ENCODE measurements at places on chromosomes 2 and 18.
A peak's percentile ranks its signal among the peaks of the same experiment; 100 is the strongest.

- no peak for DNase-seq
Measured at GRCh38 chr18:70308555-70309294, 19.9 kb downstream of the SOCS6 start.

DNA sequence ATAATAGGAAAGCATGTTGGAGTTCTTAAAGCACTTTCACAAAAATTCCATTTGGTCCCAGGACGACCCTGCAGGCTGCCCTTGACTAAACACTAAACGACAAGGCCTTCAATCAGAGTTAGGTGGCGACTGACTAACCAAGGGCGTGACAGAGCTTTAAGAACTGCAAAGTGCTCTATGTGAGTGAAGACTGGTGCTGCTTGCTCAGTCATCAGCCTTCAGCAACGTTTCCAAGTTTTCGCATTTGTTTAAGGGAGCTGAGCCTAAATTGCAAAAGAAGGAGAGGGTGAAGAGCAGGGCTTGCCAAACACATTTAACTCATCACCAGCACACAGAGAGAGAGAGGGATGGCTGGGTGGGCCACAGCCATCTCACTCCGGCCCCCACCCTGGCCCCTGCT is 204.7 kb upstream of the PID1 start:
- DNase-seq = no peak

DNA sequence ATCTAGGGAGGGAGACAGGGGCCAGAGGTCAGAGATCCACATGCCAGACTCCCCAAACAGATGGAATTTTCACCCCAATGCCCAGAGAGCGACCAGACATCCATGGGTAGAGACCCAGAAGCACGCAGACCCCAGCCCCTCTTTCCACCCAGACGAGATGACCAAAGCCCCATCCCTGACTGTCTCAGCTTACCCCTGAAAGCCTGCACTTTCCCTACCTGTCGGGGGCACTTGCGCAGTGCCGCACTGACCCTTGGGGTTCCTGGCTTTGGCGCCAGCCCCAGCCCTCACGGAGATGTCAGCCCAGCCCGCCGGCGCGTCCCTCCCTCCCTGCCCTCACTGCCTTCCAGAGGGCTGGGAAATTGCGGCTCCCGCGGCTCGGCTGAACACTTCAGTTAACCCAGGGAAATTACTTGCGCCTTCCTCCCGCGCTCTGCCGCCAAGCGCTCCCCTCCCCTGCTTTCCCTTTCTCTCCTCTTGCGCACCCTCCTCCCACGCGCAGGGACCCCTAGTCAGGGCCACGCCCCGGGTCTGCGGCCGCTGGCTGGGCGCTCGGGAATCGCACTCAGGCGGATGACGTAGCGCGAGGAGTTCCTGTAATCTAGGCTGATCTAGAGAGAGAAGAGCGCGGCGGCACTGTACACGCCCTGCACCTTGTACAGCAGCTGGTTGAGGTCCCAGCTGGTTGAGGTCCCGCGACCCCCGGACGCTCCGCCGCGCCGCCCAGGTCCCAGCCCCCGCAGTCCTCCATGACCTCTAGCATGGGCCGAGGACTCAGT is 12.0 kb downstream of the ALPG start:
- no peak for DNase-seq

DNA sequence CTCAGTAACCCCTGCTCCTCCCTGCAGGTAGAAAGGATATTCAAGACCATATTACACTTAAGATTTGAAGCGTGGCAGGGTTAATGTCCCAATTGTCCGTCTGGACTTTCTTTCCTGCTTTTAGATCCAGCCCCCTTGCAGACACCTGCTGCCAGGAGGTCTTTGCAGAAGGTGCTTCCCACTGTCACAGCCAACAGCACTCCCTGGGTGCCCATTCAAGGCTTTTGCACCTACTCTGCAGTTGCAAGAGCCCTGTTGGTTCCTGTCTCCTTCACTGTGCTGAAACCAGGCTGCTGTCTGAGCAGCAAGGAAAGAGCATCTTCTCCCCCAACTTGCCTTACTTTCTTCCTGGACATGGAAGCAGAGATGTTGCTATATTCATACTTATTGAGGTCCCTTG is 1043.0 kb upstream of the POU3F3 start:
- no peak for DNase-seq

DNA sequence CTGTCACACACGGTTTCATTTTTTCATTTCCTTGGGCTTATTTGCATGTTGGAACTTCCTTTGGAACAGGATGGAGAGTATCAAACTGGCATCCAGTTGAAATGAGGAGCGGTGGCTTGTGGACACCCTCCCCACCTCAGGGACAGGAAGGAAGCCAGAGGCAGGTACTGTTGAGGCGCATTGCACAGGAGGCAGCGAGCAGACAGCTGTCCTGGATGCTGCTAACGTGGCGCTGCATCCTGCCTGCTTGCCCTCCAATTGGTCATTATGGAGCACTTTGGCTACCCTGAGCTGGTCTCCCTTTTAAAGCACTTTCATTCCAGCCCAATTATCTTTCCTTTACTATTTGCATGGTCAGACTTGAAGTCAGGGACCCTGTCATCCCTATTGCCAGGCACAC is 80.7 kb upstream of the ITGA4 start:
- DNase-seq = no peak

- peak; percentile 23 for DNase-seq
Measured at GRCh38 chr2:74585406-74586185, 31.1 kb downstream of the DOK1 start.

DNA sequence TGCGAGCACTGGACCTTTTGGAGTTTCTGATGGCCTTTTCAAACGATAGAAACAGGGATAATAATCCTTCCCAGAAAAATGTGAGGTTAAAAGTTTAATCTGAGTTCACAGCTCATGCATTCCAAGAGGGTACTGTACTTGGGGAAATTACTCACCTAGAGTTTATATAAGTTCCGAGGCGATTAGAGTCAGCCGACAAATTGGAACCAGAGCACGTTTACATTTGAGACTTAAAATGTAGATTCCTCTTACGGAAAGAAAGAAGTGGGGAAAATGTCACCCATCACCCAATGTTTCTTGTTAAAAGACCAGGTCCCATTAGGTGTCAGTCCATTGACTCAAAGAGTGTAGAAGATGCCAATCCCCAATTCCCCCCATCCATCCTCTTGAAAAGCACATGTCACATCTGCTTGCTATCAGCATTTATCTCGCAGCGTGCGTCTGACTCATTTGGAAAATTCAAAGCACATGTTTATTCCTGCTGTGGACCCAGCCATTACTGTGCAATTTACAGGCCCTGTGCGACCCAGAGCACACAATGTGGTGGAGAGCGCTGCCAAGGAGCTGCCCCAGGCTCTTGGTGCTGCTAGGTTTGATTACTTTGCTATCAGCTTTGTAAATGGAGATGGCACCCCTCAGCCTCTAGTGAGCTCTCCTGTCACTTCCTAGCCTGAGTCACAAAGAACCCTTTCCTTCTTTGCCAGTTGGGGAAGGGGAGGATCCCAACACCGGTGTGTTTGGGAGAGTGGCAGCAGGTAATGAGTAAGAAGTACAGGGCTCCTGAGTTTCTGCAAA is 104.8 kb downstream of the COLEC12 start:
- no peak for DNase-seq

DNA sequence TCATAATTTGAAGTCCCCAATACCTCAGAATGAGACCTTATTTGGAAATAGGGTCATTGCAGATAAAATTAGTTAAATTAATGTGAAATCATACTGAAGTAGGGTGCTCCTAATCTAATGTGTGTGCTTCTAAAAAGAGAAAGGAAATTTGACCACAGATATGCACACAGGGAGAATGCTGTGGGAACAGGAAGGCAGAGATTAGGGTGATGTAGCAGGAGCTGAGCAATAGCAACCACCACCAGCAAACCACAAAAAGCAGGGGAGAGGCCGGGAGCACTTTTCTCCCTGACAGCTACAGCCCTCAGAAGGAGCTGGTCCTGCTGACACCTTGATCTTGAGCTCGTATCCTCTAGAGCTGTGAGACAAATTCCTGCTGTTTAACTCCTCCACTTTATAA is 24.6 kb upstream of the SCG2 start:
- no peak for DNase-seq

DNA sequence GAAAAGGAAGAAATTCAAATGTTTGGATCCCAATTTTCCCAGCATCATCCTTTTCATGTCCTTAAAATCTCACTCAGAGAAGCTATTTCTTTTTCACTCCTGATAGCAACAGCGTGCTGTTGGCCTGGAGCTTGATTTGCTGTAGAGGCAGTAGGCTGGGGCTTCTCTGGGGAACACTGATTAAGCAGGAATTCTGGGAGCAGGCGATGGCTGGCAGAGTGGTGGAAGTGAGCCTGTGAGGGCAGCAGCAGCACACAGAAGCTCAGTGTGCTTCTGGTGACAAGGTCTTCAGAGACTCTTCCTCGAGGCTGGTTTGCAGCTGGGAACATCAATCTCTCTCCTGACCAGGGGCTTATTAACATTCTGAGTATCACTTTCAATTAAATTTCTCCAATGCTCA is 284.6 kb downstream of the DPP10 start:
- peak; percentile 54 for DNase-seq

GRCh38 chr18:49565612-49566011 is 3.8 kb downstream of the LIPG start:
- DNase-seq = peak; percentile 73

- DNase-seq = no peak
Measured at GRCh38 chr2:150133623-150134022, 353.8 kb downstream of the RND3 start.

DNA sequence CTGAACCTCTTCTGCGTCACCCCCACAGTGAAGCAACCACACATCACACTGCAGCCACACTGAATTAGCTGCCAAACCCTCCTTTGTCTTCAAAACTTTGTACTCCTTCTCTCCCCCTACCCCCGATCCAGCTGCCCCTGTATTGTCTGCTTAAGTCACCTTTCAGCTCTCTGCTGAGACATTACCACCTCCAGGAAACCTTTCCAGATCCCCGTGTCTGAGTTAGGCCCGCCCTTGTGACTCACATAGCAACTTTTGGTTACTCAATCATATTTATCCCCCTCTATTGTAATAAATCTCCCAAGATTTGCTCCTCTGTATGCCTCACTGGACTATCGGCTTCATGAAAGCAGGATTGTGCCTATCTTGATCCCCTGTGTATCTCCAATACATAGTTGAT is 82.8 kb upstream of the CDCA7 start:
- DNase-seq = no peak

- DNase-seq = no peak
Measured at GRCh38 chr2:204468746-204469429, 76.4 kb upstream of the PARD3B start.

DNA sequence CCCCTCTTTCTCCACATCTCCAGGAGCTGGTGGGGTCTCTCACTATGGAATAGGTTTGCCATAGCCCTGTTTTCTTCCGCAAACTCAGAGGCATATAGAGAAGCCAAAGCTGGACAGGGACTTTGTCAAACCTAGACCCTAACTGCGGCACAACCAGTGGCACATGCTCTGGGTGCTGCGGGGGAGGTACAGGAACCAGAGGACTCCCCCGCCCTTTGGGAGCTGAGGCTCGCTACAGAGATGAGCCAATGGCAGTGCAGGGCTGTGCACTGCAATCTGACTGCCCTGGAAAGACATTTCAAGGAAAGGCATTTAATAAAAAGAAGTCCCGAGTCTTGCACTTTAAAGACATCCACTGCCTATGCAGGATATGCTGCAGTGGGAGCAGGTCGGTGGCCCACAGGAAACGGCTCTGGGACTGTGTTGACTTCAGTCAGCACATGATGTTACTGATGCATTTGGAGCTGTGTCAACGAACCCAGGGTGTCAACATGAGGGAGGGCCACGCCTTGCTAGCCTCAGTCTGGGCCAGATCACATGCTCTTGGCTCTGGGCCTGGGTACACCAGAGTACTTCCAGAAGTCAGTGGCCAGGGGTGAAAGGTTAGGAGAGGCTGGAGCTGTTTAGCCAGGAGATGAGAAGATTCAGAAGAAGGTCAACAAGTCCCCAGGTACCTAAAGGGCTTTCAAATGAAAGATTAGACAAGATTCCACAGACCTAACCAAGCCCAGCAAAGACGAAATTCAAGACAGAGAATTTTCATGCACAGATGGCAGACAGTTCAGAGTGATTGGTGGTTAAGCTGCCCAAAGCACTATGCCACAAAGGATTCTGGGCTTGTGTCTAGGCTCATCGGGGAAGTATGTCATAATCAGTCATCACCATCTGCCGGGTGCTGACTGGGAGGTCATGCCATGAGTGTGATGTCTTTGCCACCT is 8.2 kb downstream of the SLC35F6 start:
- DNase-seq = peak; percentile 84

DNA sequence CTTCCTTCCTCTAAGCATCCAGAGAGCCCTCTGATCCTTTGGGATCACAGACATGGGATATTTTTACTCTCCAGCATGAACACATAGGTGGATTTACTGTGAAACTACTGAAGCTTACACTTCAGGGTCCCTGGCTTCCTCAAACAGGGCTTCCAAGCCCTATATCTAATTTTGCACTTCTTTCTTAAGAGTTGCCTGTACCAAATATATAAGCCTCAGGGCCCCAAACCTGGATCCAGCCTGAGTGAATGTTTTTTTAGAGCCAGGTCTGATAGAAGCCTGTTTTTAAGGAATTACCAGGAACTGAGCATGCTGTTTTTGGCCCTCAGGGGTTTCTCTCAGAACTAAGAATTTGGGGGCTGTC is 13.2 kb upstream of the KCMF1 start:
- DNase-seq = no peak

- DNase-seq = no peak
Measured at GRCh38 chr2:120945832-120946499, 210.3 kb downstream of the GLI2 start.

GRCh38 chr2:240819858-240820606 is at the start of gene KIF1A:
Gene KIF1A (minus strand): TSS chr2:240820219. CDS start chr2:240797752, 22,467 bp downstream.
- DNase-seq = peak; percentile 94

- DNase-seq = no peak
Measured at GRCh38 chr2:126894082-126894481, 4.6 kb upstream of the TEX51 start.

- DNase-seq = no peak
Measured at GRCh38 chr2:158385646-158386045, 70.9 kb downstream of the CCDC148 start.

DNA sequence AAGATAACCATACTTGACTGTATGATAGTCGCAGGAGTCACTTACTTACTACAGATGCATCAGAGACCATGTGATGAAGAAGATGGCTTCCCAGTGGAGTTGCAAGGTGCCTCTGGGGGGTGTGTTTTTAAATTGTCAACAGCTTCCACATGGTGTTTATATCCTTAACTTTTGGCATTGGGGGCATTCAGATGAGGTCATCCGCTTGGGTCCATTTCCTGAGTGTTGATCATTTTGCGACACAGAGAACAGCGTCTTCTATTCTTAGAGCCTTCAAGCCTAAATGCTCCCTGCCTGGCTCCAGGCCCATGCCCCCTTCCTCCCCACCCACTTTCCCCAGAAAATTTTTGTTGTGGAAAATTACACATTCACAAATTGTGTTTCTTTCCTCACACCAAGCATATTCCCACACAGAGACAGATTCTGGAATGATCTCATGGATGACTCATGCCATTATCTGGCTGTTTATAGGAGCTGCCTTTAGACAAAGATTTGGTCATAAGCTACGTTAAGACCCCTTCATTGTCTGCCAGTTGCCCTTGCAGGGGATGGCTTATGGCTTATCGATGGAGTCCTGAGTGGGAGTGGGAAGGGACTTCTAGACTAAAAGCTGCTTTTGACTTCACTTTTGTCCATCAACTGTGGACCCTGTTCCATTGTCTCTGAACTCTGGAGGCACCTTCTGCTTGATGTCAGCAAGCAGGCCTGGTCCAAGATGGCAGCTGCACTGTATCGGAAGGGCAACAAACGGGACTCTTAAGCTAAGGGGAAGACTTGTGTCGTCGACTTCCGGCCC is 91.8 kb downstream of the CABLES1 start:
- DNase-seq = no peak
